Right lobe of liver (tissue), 6 donors: ENCODE measurements at places on chromosomes 7 and 10.

DNA sequence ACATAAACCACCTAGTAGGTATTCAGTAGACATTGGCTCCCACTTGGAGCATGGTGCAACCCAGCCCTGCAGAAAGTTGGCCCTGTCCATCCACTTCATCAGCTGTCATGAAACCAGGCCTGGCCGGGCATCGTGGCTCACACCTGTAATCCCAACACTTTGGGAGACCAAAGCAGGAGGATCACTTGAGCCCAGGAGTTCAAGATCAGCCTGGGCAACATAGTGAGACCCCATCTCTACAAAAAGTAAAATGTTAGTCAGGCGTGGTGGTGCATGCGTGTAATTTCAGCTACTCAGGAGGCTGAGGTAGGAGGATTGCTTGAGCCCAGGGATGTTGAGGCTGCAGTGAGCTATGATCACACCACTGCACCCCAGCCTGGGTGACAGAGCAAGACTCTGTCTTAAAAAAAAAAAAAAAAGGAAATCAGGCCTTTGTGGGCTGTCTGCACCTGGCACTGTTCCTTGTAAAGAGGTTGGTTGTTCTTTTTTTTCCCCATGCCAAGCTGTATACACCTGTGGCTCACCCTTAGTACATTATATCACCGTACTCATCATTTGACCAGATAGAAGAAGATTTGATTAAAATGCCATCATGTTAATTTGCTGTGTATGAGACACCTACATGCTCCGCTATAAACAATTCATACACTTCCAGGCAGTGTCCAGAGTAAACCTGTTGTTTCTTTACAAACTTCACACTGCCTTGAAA is 45.4 kb upstream of the GRID1 start:
- DNase-seq, result no peak
- H3K27ac ChIP-seq, result no peak overlapping the region
- H3K36me3 ChIP-seq, result no peaks in the 10 kb centered on the region
- H3K4me3 ChIP-seq, result no peak overlapping the region
- H3K27me3 ChIP-seq, result no peaks in the 10 kb centered on the region
- H3K4me1 ChIP-seq, result peaks cover 4% of the 10 kb centered on the region

- H3K36me3 ChIP-seq, result no peaks in the 10 kb centered on the region
- no peak overlapping the region for H3K4me3 ChIP-seq
- H3K27me3 ChIP-seq, result no peaks in the 10 kb centered on the region
- H3K27ac ChIP-seq, result no peak overlapping the region
- H3K4me1 ChIP-seq, result no peaks in the 10 kb centered on the region
These were observed 3.1 kb upstream of the UPP1 start for GRCh38 chr7:48085942-48086341.

GRCh38 chr10:100622946-100623345 is 87.2 kb downstream of the HIF1AN start:
- no peak overlapping the region for H3K27ac ChIP-seq
- H3K36me3 ChIP-seq, result no peaks in the 10 kb centered on the region
- no peaks in the 10 kb centered on the region for H3K27me3 ChIP-seq
- H3K4me1 ChIP-seq, result no peaks in the 10 kb centered on the region

- peaks cover 5% of the 10 kb centered on the region for H3K4me1 ChIP-seq
- no peaks in the 10 kb centered on the region for H3K36me3 ChIP-seq
- DNase-seq, result no peak
- no peak overlapping the region for H3K4me3 ChIP-seq
- no peak overlapping the region for H3K27ac ChIP-seq
These were observed 604.1 kb downstream of the GALNT17 start for GRCh38 chr7:71735961-71736556.

GRCh38 chr7:148572067-148572522 is 18.5 kb upstream of the C7orf33 start:
- H3K4me3 ChIP-seq, result no peak overlapping the region
- H3K27me3 ChIP-seq, result no peaks in the 10 kb centered on the region
- H3K27ac ChIP-seq, result no peak overlapping the region
- DNase-seq, result no peak
- no peaks in the 10 kb centered on the region for H3K4me1 ChIP-seq

DNA sequence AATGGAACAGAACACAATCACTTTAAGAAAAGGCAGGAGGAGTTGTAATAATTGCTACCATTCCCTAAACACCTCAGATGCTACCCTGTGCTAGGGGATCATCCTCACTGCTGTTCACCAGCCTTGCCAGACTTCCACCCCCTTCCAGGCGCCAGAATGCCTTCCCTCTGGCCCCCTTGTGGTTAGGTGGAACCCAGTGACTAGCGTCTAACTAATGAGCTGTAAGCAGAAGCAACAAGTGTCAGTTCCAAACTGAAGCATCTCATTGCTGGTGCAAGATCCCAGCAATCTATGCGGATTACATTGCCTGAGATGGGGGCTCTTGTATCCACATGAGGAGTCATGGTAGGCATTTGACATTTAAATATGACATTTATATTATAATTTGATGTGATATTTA is 86.6 kb downstream of the FRMD4A start:
- H3K36me3 ChIP-seq, result no peaks in the 10 kb centered on the region
- no peaks in the 10 kb centered on the region for H3K4me1 ChIP-seq
- H3K27me3 ChIP-seq, result no peaks in the 10 kb centered on the region
- no peak overlapping the region for H3K27ac ChIP-seq
- no peak overlapping the region for H3K4me3 ChIP-seq

GRCh38 chr10:7738536-7739407 is 35.7 kb downstream of the ITIH2 start:
- H3K27me3 ChIP-seq, result no peaks in the 10 kb centered on the region
- H3K4me3 ChIP-seq, result no peak overlapping the region
- no peak overlapping the region for H3K27ac ChIP-seq

DNA sequence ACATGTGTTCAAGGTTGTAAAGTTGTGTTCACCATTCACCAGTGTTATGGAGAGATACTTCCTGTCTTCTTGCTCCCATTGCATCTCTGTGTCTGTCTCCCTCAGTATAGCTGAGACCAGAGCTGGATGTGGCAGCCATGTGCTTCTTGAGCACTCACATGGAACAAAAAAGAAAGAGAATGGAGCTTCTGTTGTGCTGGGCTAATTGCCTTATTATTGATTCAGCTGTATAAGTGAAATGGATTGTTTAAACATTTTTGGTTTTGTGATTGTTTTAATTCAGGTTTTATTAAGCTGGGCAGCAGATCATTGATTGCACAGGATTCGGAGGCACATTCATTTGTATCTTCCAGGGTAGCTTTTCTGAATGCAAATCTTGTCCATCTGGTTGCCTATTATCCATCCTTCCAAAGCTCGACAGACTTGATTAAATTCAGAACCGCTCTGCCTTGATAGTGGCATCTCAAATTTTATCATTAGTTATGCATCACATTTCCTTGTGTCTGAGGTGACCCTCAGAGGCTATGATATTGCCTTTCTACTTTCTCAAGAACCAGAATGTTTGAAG is 119.9 kb downstream of the CCNY start:
- no peaks in the 10 kb centered on the region for H3K36me3 ChIP-seq
- H3K27ac ChIP-seq, result no peak overlapping the region
- H3K4me3 ChIP-seq, result no peak overlapping the region
- H3K4me1 ChIP-seq, result no peaks in the 10 kb centered on the region
- DNase-seq, result no peak
- H3K27me3 ChIP-seq, result no peaks in the 10 kb centered on the region

GRCh38 chr10:76329891-76330575 is 898.6 kb downstream of the LRMDA start:
- no peaks in the 10 kb centered on the region for H3K27me3 ChIP-seq
- DNase-seq, result no peak
- no peaks in the 10 kb centered on the region for H3K4me1 ChIP-seq
- no peak overlapping the region for H3K27ac ChIP-seq
- H3K4me3 ChIP-seq, result no peak overlapping the region

- H3K4me3 ChIP-seq, result no peak overlapping the region
- H3K27ac ChIP-seq, result no peak overlapping the region
- H3K27me3 ChIP-seq, result no peaks in the 10 kb centered on the region
- H3K4me1 ChIP-seq, result no peaks in the 10 kb centered on the region
- DNase-seq, result no peak
- H3K36me3 ChIP-seq, result no peaks in the 10 kb centered on the region
These were observed 290.2 kb upstream of the CDC14C start for GRCh38 chr7:48634116-48634632.

DNA sequence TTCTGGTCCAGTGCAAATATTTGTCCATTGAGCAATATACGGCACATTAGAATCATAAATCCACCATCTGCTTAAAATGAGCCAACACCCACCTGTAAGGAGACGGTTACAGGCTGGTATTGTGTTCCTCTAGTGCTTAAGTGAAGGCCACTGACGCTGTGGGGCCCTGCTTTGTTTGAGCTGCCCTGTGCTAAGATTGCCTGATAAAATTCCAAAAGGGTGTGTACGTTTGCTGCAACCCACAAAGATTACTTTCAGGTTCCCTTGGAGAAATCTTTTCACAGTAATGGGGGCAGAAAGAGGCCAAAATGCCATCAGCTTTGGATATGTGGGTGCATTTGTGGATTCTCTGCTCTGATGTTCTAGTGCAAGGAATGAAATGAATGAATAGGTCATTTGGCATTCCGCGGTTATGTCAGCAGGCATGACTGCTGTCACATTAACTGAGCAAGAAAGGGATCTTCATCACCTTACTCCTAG is 34.4 kb downstream of the AGR3 start:
- H3K36me3 ChIP-seq, result no peaks in the 10 kb centered on the region
- H3K27ac ChIP-seq, result no peak overlapping the region
- H3K4me3 ChIP-seq, result no peak overlapping the region
- DNase-seq, result no peak

DNA sequence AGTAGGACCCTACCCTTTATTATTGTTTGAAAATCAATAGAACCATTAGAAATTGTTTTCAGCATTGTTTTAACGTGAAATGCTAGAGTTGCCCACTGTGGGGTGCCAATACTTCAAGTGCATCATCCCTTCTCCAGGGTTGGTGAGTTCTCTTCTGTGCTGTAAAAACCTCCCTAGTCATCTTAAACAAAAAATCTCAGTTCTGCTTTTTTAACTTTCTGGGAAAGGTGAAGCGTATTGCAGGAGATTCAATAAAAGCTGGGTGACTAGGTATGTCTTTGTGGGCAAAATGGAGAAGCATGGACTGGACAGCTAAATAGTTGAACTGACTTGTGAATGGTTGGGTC is 699.1 kb downstream of the SUGCT start:
- no peak overlapping the region for H3K27ac ChIP-seq
- H3K4me1 ChIP-seq, result no peaks in the 10 kb centered on the region
- no peaks in the 10 kb centered on the region for H3K36me3 ChIP-seq
- H3K27me3 ChIP-seq, result no peaks in the 10 kb centered on the region
- H3K4me3 ChIP-seq, result no peak overlapping the region

GRCh38 chr7:96084881-96085553 is 236.9 kb downstream of the SLC25A13 start:
- no peak for DNase-seq
- H3K36me3 ChIP-seq, result no peaks in the 10 kb centered on the region
- H3K4me1 ChIP-seq, result no peaks in the 10 kb centered on the region
- no peaks in the 10 kb centered on the region for H3K27me3 ChIP-seq
- H3K27ac ChIP-seq, result no peak overlapping the region
- no peak overlapping the region for H3K4me3 ChIP-seq

- H3K27ac ChIP-seq, result peak overlapping the region; percentile 66
- H3K4me1 ChIP-seq, result peaks cover 6% of the 10 kb centered on the region
- DNase-seq, result no peak
- peak overlapping the region; percentile 83 for H3K4me3 ChIP-seq
These were observed 638 bp downstream of the LIPA start for GRCh38 chr10:89250865-89251408.

- H3K27me3 ChIP-seq, result no peaks in the 10 kb centered on the region
- H3K4me3 ChIP-seq, result no peak overlapping the region
- H3K4me1 ChIP-seq, result no peaks in the 10 kb centered on the region
- DNase-seq, result no peak
- H3K27ac ChIP-seq, result no peak overlapping the region
These were observed 104.6 kb upstream of the CACNA2D1 start for GRCh38 chr7:82548141-82548688.

DNA sequence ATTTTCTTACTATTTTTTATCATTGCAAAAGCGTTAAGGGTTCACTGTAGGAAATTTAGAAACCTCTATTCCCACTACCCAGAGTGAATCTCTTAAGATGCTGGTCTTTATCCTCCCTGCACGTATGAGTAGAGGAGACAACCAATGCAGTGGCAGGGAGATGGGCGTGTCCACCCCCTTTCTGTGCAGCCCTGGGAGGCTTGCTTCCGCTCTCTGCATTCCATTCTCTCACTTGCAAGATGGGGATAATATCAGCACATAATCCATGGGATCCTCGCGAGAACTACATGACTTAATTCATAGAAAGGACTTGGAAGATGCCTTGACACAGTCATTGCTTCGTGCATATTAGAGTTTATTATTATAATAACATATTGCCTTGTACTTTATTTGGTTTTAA is 196.2 kb downstream of the KLF6 start:
- no peak overlapping the region for H3K27ac ChIP-seq
- no peak overlapping the region for H3K4me3 ChIP-seq
- no peaks in the 10 kb centered on the region for H3K4me1 ChIP-seq
- H3K36me3 ChIP-seq, result no peaks in the 10 kb centered on the region
- DNase-seq, result no peak

- no peaks in the 10 kb centered on the region for H3K27me3 ChIP-seq
- H3K4me3 ChIP-seq, result no peak overlapping the region
- no peak overlapping the region for H3K27ac ChIP-seq
- H3K4me1 ChIP-seq, result no peaks in the 10 kb centered on the region
- DNase-seq, result no peak
These were observed 70.1 kb upstream of the RAB18 start for GRCh38 chr10:27433976-27434375.

GRCh38 chr7:8134089-8134733 is 127.8 kb downstream of the ICA1 start:
- DNase-seq, result no peak
- no peak overlapping the region for H3K27ac ChIP-seq
- H3K4me3 ChIP-seq, result no peak overlapping the region
- no peaks in the 10 kb centered on the region for H3K36me3 ChIP-seq
- H3K27me3 ChIP-seq, result no peaks in the 10 kb centered on the region

DNA sequence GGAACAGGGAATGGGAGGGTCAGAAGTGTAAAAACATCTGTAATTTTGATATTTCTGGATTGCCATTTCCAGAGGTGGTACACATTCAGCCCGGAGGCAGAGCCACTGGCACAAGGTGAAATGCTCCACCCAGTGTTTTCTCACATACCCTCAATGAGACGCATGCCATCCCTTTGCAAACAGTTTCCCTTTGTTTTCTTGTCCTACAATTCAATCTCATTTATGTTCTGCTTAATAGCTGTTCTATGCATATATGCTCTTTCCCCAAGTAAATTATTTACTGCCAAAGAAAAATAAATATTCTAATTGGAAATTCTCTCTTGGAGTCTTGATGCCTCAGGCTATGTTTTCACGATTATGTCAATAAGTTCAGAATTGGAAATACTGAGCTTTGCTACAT is 369.7 kb upstream of the AKR1E2 start:
- H3K4me3 ChIP-seq, result no peak overlapping the region
- no peaks in the 10 kb centered on the region for H3K27me3 ChIP-seq
- no peak for DNase-seq
- H3K36me3 ChIP-seq, result no peaks in the 10 kb centered on the region
- H3K4me1 ChIP-seq, result no peaks in the 10 kb centered on the region

GRCh38 chr7:151371266-151371665 is 29.7 kb downstream of the NUB1 start:
- no peak overlapping the region for H3K27ac ChIP-seq
- no peak overlapping the region for H3K4me3 ChIP-seq
- peaks cover 45% of the 10 kb centered on the region for H3K36me3 ChIP-seq
- DNase-seq, result no peak
- H3K27me3 ChIP-seq, result no peaks in the 10 kb centered on the region

GRCh38 chr7:155418941-155419755 is 38.8 kb upstream of the EN2 start:
- H3K4me1 ChIP-seq, result no peaks in the 10 kb centered on the region
- no peaks in the 10 kb centered on the region for H3K36me3 ChIP-seq
- no peaks in the 10 kb centered on the region for H3K27me3 ChIP-seq
- H3K4me3 ChIP-seq, result no peak overlapping the region
- no peak for DNase-seq
